ENCODE measurements at places on chromosomes 1 and 21.

DNA sequence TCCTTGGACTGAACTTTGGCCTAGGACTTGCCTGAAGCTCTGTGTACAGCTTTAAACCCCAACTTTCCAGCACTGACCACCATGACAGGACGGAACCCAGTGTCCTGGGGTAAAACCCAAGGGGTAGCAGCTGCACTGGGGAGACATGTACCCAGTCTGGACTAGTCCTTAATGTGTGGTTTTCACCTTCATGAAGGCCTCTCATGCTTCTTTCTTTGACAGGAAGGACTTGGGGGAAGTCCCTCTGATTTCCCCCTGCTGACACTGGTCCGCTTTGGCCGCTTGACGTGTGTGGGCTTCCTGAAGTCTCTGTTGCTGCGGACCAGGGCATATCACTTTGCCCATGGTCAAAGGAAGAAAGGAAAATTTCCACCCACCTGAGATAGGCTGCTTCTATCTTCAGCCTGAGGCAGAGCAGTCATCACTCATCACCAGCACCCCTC lies 66.3 kb upstream of the PRDX6 start:
- DNase-seq: no peak

DNA sequence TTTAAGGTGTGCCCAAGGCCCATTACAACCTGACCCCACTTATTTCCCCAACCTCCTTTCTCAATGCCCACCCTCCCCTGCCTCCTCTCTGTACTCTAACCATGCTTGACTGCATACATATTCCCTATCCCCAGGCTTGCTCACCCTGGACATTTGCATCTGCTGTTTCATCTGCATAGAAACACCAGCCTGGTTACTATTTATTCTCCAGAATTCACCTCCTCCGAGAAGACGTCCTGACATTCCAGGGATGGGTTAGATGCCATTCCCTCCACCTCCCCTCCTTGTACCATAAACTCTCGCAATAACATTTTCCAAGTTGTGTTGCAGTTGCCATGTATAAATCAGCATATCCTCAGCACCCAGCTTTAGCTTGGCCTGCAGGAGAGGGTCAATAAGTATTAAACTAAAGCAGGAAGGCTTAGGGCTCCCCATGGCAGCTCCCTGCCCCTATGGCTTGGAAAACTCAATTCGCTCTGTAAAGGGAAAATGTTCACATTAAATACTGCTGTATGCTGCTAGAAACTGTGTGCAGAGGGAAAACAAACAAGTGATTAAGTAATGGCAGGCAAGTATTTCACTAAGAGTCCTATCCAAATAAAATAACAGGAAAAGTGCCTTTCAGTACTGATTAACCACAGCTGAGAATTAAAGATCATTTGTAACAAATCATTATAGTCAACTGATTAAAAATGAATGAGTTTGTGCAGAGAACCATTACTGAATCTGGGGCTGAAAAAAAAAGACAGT lies 202.3 kb downstream of the TNR start:
- DNase-seq: no peak

DNA sequence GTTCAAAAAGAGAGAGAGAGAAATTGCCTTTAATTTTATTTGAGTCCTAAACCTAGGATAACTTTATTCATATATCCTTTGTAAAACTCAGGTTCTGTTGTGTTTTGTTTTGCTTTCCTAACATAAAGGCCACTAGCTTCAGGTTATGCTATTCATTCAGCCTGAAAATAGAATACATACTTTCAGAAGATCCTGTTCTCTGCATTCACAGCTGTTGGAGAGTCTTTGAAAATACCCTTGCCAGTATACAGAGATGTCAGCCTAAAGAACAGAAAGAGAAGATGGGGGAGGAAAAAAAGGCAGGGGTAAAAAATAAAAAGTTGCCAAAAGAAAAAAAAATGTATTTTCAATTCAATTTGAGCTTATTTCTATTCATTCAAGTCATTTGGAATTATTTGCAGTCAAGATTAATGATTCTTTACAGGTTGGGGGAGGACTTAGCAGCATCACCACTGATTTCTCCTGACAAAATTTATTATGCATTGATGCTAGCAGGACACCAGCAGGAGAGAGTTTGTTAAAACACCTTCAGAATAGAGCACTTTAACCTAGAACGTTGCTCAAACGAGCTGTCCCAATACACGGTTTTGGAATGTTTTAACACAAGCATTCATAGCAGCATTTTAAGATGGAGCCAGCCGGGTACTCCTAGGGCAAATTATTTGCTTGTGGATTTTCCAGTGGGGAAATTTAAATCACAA lies 318.5 kb downstream of the NTNG1 start:
- no peak for DNase-seq

DNA sequence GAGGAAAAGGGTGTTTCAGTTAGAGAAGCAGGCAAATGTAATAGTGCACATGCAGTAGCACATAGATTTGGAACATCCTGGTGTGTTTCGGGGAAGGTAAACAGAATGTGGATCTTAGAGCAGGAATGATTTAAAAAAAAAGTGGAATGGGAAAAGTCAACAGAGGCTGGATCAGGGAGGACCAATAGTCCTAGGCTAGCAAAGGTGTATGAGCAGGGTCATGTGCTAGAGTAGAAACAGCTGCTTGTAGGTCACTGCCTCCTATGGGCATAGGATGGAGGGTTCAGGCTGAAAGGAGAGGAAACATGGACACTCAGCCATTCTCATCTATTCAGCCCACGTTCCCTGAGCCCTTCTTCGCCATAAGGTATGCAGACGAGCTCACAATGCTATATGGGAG lies 3.7 kb upstream of the KPNA6 start:
- no peak for DNase-seq

DNA sequence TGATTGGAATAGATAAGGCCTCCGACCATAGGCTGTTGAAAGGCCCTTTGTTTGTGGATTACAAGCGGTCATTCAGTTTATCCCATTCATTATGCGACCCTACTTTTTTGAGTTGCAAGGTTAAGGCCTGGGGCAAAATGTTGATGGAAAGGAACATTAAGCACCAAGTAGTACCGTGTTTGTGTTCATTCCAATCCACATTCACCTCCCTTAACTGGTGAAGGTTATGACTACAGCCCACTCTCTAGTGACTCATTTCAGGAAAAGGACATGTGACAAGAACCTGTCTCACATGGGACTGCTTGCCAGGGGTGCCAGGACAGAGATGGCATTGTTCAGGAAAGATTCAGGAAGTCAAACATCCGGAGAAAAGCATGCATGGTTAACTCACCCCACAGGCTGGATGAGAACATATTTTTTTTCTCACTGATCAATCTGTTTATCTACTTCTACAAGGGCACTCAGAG lies 81.6 kb downstream of the CD58 start:
- no peak for DNase-seq

- no peak for DNase-seq
Measured at GRCh38 chr1:56531624-56532349, 47.6 kb downstream of the PLPP3 start.
